PC-3 (cell line): ENCODE measurements at places on chromosomes 5 and 9. TPM values are rescaled to one million over a fixed set of nuclear protein-coding genes. Genes with fewer than 3 reads are reported as not detected.

GRCh38 chr5:143696921-143697320, 115.0 kb upstream of the HMHB1 start:
- no peak for DNase-seq

DNA sequence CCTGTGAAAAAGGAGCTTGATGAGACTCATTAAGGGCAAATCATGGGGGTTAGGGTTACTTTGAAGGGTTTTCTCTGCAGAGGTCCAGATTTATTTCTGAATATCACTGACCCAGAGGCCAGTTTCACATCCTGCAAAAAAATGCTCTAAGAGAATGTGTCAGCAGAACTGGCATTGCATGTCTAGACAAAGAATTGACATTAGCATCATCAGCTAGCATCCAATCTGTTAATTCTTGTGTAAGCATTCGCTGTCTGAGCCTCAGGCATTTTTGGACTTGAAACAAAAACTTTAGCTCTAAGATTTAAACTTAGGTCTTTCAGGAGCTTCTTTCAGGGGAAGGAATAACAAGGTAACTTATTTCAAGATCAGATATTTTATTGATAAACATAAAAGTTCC, 187.9 kb upstream of the ELL2 start:
- DNase-seq: peak; percentile 16

PTGDS gene
- total RNA-seq: not detected in 2 replicates

- no peak for DNase-seq
These were observed 27.0 kb downstream of the C5 start for GRCh38 chr9:121023064-121023463.

GRM6 gene
- total RNA-seq: not detected in 2 replicates

ARSI gene
- 5.9 and 6.3 TPM in 2 replicates for total RNA-seq

IFNA21 gene
- not detected in 2 replicates for total RNA-seq

CBY3 gene
- 1.4 TPM in 1 of 2 replicates, not detected in the other for total RNA-seq

DNA sequence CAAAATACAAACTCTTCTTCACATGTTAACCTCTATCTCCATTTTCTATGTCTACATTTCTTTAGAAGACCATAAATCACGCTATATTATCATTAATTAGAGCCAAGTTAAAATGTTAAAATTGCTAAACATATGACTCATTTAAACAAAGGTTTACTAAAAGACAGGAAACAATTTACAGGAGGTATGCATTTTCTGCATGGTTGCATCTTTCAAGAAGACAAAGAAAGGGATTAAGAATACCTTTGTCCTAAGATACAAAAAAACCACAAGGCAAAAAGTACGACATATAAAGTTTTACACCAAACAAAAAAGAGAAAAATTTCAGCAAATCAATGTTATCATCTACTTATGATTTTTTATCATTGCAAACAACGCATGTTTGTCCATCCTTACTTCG, 324.4 kb downstream of the PDE4D start:
- DNase-seq: peak; percentile 12

DNA sequence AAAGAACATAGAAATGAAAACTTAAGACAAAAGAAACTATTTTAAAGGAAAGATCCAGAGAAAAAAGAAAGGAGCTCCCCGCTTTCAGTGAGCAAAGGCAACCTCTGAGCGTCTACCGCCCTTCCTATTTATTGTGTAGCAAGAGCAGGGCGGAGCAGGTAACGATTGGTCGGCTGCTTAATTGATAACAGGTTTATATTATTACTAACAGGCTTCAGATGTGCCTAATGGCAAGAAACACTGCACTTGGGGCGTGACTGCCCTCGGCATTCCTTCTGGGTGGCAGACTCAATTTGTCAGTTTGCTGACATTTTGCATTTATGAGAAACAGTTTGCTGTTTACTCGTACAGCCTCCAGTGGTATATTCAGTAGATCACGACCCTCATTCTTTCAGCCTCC, 482.7 kb upstream of the C9orf72 start:
- DNase-seq: no peak

NPDC1 gene
- 25.4 and 33.3 TPM in 2 replicates for total RNA-seq

DNA sequence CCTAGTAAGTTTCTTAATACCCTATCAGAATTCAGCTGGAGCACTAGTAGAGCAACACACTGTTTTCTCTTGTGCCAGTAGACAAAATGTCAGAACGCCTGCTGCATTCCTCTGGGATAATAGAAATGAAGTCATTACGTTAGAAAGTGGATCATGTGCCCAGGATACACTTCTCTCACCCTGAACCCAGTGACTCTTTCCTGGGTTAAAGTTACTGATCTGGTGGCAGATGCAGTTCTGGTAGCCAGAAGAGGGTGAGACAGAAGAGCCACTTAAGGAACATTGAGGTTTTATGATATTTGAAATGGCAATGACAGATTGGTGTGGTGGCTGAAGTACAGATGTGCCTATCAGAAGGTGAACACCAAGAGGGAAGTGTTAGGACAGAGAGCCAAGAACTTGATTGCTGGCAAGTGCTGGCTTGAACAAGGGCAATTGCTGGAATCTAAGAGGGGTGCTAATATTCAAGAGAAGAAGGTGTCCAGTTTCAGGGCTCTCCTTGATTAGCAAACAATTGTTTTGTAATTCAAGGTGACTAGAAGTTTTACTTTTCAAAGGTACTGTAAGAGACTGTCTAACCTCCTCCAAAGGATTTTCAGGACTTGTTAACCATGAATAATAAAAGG, 93.7 kb upstream of the ERBIN start:
- DNase-seq: no peak

DNA sequence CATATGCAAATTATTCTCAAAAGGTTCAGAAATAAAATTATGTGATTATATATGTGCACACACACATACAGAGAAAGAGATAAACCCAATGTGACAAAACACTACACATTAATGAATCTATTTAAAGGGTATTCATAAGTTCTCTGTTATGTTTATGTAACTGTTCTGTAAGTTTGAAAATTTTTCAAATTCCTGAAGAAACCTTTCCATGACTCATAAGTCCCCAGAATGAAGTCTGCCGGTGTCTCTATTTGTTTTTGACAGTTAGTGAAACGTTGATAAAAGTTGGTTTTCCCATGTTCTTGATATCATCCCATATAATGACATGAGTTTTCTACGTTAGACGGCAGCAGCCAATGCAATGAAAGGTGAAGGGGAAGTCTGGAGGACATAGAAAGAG, 199.5 kb upstream of the PUM3 start:
- DNase-seq: no peak

DNA sequence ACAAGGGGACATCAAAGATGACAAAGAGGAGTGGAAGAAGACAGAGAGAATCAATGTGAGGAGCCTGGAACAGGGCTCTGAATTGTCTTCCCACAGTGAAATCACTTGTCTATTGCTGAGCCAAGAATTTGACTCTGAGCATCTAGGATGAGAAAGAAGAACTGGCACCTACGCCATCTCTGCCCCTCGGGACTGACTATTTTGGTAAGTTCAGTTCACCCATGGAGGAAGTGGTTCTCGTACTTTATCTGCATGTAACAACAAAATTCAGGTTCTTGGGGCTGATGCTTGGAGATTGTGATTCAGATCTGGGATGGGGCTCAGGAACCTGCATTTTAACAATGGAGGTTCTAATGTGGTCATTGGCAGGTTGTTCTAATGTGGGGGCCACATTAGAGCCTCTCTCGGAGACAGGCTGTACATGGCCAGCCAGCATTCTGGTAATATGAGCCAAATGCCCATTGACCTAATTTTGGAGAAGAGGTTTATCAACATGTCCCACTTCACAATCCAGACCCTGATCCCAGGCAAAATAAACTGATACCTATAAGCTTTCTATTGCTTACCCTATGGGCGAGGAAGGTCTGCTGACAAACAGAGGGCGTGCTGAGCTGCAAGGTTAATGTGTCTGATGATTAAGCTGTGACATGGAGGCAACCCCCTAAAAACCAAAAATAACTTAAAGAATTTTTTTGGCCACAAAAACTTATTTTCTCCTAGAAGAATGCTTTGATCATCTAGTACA, 2.7 kb upstream of the IL12B start:
- no peak for DNase-seq

C9orf153 gene
- 1.9 TPM in 1 of 2 replicates, not detected in the other for total RNA-seq

DNA sequence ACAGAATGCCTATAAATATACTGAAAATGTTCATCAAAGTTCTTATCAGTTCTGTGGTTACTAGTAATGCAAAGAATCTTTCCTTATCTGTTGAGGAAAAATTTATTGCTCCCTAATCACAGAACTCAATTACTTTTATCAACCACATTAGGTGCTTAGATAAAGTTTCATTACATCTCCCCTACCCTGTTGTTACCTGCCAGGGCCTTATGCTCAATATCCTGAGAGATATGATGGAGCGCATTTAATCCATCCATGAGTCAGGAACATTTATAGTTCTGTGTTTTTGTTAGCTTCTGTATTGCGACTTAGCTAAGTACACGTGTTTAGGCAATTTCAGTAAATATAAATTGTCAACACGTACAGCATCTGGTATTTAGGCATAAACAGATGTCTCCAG, 164.3 kb upstream of the ST8SIA4 start:
- no peak for DNase-seq

DNA sequence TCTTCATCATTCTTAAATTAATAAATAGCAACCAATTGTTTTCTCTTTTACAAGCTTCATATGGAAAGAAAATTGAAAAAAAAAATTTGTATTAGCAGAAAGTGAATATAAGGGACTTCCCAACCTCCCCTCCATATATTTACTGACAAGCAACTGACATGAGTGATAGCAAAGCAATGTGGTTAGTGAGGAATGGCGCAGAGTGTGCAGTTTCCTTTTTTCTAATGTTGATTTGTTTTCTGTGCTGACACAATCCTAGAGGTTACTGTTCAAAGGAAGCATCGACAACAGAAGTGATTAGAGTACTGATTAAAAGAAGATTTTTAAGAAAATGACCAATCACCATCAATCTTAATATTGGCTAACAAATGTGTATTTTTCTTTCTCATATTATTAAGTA, 1.7 kb upstream of the PTGER4 start:
- peak; percentile 58 for DNase-seq

HMCN2 gene
- 0.11 and 0.35 TPM in 2 replicates for total RNA-seq

DNA sequence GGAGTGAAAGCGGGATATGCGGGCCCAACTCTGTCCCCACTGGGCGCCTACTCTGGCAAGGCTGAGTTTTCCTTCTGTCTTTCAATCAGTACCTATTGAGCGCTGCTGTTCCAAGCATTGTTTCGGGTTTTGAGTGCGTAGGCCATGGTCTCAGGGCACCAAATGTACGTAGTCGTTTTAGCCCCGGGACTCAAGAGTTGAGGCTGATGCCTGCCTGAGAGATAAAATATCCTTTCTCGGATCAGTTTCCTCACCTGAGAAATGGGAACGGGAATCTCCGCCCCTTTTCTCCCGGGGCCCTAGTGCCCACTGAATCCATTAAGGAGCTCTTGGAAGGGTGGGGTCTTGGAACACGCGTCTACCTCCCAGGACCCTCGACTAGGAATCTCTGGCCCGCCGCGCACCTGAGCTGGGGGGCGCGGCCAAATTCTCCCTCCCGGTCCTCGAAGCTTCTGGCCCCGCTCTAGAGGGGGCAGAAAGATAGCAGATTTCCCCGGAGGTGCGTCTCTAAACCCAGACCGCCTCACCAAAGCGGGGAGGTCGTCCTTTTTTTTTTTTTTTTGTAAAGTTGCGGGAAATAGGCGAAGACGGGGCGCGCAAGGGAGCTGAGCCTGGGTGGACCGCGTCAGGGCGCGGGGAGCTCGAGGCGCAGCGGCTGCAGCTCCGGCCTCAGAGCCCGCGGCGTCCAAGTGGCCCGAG, 494 bp upstream of the CXXC5 start:
- no peak for DNase-seq

DNA sequence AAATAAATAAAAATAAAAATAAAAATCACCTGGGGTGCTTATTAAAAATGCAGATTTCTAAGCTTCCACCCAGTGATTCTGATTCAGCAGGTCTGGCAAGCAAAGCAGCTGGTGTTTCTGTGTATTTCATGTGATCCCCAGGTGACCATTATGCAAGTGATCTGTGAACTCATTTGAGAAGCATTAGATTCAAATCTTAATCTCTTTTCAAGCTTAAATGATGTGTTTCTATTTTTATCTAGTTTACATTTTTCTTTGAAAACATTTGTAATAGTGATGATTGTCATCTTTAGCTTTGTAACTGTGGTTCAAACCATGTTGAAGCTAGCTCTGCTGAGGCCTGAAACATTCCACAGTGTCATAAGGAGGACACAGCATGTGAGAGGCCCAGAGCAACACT, 804.8 kb upstream of the ZNF608 start:
- no peak for DNase-seq

ADAMTS12 gene
- 0.18 and 3.3 TPM in 2 replicates for total RNA-seq

DNA sequence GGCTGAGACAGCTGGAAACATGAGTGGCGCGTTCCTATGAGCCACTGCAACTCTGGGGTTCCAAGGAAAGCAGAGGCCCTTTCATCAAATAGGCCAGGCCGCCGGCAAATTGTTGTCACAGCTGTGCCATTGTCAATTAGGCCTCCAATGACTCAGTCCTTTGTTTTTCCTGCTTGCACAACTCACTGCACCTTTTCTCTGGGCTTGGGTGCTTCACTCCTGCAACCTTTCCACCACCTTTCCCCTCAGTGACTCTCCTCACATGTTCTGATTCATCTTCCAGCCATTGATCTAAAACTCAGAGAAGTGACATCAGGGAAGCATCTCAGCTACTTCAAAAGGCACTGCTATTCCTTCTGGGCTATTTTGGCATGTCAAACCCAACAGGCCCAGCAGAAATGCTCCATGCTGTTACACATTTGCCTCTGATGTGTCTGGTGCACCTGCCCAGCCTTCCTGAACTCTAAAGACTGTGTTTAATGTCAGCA, 653.7 kb downstream of the NR2F1-AS1 start:
- peak; percentile 53 for DNase-seq

- no peak for DNase-seq
These were observed 70.8 kb upstream of the CHD1 start for GRCh38 chr5:98999631-99000030.

DNA sequence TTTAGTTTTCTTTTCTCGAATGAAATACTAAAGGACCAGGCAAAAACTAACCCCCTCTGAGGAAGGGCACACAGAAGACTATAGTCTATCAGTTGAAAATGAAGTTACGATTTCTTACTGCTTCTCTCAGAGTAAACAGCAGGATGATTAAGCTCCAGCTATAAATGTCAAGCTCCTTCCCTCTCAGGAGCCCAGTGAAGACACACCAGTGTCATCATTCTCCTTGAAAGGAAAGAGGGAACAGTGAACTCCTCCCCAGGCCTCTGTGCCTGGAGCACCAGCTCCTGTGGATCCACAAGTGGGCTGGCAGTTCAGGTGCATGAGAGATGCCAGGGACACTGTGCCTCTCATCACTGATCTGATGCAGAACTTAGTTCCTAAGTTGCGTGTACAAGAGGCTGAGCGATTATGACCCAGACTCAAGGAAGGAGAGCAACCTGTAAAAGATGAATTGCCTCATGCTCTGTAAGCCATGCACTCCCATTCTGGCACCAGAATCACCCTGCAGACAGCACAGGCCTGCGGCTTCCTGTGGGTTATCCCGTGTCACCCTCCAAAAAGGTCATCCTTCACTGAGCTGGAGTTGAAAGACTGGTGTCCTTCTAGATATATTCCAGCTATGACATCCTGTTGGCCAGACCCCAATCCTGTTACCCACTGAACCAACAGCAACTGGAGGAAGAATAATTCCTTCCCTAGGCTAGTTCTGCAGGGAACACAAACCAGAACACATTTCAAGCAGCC, 394.0 kb downstream of the SEMA5A start:
- DNase-seq: no peak

- DNase-seq: no peak
These were observed 25.1 kb upstream of the TRPM3 start for GRCh38 chr9:71146511-71146910.

- no peak for DNase-seq
These were observed 354.1 kb upstream of the SLC30A5 start for GRCh38 chr5:68739752-68740151.
